ENCODE measurements at places on chromosomes 11 and 22. TPM values are rescaled to one million over a fixed set of nuclear protein-coding genes. Genes with fewer than 3 reads are reported as not detected.

TEAD1 gene
- total RNA-seq: 121 TPM

DNA sequence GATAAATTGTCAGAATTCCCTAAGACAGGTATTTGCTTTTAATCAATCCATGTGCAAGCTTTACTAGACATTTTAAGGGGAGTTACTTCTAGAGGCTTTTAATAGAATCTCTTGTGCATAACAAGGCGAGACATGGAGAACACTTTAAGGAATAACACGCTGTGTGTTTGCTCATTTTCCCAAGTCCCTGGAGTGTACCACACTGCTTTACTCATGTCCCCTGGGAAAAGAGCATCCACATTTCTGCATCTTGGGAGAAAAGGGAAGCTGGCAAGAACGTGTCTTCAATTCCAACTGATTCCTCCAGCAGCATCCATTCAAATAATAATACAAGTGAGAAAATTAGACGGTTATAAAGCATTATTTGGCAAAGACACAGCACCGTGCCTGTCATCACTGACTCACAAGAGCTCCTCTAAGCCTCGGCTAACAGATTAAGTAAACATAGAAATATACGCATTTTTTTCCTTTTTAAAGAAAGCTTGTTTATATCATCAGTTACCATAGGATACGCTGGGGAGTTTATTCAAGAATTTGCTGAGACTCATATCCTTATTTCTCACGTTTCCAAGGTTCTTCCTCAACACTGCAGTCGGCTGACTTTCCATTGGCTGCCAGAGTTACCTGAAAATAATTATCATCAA, 121.5 kb downstream of the CD44 start:
- no peak for DNase-seq

RASGRP2 gene
- 21.1 TPM for total RNA-seq

- DNase-seq: peak; percentile 40
Observed at GRCh38 chr11:2804701-2805387, 80.7 kb downstream of the CDKN1C start.

DNA sequence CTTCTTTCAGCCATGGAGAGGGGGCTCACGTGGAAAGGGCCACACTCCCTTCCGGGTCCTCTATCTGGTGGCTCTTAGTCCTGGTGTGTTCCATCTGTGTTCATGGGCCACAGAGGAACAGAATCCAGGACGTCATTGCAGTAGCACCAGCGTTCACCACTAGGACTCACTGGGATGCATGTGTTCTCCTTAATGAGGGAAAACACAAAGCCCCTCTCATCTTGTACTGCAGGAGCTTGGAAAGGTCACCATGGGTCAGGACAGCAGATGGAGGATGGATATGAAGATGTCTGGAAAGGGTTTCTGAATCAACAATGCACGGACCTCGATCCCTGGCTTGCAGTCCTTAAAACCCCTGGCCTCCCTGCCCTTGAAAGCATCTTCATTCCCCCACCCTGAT, 113.8 kb upstream of the THY1 start:
- no peak for DNase-seq

TTC12 gene
- 5.5 TPM for total RNA-seq

DNA sequence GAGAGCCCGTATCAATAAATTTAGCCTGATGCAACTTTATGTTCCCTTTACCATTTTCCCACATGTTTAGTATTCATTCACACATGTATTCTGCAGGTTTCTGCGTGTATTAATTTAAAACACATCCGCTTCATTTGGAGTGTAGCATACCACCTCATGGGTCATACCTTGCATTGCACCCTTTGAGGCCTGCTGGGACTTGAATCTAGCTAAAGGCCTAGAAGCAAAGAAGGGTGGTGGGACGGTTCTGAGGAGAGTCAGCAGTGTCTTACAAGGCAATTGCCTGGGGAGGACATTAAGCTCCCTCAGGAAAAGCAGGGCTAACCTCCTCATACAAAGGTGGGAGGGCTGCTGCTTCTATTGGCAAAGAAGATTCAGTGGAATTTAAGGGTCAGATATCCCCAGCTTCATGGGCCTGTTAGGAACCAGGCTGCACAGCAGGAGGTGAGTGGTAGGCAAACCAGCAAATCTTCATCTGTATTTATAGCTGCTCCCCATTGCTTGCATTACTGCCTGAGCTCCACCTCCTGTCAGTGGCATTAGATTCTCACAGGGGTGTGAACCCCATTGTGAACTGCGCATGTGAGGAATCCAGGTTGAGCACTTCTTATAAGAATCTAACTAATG, 15.9 kb upstream of the SNX19 start:
- no peak for DNase-seq

SLC7A4 gene
- 0.25 TPM for total RNA-seq

ANGPTL5 gene
- total RNA-seq: 1.3 TPM

ANO9 gene
- 0.11 TPM for total RNA-seq

GRCh38 chr11:113504586-113504985, 29.4 kb upstream of the DRD2 start:
- DNase-seq: no peak

GRCh38 chr11:110337570-110338193, 41.3 kb upstream of the RDX start:
- DNase-seq: no peak

DNA sequence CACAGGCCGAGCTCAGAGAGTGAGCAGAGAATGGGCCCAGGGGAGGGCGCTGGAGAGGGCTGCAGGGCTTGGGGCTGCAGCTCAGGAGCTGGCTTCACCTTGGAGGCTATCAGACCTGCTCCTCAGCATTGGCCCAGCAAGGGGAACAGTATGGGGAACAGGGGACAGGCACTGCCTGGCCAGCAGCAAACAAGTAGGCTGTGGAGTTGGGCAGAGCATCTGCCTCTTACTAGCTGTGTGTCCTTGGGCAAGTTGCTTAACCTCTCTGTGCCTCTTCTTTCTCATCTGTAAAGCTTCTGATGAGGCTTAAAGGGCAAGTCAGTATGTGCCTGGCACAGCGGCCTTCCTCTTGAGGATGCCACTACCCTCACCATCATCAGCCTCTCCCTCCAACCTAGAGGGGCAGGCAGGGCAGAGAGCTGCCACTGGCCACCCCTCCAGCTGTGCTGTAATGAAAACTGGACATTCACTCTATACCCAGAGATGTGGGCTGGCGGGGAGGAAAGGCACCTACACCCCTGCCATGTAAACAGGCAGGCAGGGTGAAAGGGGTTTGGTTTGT, 7.5 kb upstream of the CDKN1C start:
- DNase-seq: no peak

DNA sequence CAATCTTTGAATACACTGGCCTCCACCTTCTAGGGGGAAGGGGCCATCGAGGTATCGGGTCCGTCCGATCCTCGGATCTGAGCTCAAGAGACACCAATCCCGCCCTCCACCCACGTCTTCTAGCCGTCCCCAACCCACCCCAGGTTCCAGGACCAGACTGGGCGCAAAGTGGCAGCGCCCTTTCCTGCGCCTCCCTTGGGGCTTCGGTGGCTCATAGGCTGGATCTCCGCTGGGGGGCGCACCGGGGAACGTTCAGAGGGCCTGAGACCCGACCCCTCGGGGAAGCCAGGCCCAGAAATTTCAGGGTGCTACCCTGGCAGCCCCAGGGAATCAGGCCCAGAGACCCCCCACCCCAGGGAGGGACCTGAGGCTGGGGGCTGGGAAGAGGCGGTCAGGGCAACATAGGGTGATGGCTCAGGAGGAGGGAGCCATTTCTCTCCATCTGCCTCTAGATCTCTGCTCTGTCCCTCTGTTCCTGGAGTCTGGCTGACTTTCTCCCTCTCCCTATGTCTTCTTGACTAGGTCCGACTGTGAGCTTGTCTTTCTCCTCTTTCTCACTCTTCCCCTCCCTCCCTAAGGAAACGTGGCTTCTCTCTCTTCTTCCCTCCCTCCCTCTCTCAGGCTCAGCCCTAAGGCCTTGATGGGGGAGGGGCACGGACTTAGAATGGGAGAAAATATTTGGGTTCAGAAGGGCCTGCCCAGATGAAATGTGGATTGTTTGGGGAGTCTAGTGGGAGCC, 1.1 kb downstream of the CREB3L1 start:
- DNase-seq: peak; percentile 58

NUP160 gene
- total RNA-seq: 12.8 TPM

DNA sequence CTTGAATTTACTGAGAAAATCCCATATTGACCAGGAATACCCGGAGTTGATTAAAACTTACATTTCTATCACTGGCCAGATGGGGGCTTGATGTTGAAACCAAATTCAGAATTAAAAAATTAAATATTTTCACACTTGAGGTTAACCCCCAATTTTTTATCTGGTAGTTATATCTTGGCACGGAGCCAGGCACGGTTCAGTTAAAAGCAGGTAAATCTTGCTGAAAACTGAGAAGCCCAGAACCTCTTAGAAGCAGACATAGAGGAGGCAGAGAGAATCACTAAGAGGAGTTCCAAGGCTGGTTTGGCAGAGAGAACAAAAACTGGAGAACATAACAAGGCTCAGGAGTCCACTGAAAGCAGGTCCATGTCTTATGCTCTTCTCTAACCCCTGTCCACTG, 77.7 kb downstream of the USP35 start:
- no peak for DNase-seq

TBX1 gene
- total RNA-seq: 8.0 TPM

Measured in left ventricle myocardium inferior (tissue), 1 donor.